ENCODE measurements at places on chromosomes 3 and 15.

DNA sequence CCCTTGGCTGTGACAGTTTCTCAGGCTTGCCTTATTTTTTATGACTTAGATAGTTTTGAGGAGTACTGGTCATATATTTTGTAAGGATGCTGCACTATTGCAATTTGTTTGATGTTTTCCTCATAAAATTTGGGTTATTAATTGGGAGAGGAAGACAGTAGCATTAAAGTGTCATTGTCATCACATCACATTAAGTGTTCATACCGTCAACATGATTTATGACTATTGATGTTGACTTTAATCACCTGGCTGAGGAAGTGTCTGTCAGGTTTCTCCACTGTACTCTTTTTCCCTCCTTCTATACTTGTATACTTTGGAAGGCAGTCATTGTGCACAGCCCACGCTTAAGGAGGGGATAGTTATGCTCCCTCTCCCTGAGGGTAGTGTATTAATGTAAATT lies 26.9 kb downstream of the TRIM69 start:
- no peak for DNase-seq

DNA sequence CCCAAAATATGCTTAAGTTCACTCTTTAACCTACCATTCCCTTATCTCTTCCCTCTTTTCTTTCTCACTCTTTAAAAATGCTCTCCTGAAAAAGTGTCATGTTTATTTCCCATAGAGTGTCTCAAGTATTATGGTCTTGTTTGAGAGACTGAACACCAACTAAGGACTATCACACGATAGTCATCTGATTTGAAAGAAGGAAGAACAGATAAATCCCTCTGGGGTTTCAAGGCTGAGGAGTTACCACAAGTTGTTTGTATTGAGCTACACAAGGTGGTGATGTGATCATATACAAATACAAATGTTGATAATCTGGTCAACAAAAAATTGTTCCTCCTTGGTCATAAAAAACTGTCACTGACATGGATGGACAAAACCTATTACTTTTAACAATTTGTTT lies 13.8 kb downstream of the MEIS2 start:
- no peak for DNase-seq

- DNase-seq = no peak
Observed at GRCh38 chr15:77819851-77820728, 187.4 kb upstream of the LINGO1 start.

- DNase-seq = no peak
Observed at GRCh38 chr3:116474032-116474780, 28.9 kb upstream of the LSAMP start.

GRCh38 chr3:35296533-35296932 lies 342.8 kb upstream of the ARPP21 start:
- no peak for DNase-seq

DNA sequence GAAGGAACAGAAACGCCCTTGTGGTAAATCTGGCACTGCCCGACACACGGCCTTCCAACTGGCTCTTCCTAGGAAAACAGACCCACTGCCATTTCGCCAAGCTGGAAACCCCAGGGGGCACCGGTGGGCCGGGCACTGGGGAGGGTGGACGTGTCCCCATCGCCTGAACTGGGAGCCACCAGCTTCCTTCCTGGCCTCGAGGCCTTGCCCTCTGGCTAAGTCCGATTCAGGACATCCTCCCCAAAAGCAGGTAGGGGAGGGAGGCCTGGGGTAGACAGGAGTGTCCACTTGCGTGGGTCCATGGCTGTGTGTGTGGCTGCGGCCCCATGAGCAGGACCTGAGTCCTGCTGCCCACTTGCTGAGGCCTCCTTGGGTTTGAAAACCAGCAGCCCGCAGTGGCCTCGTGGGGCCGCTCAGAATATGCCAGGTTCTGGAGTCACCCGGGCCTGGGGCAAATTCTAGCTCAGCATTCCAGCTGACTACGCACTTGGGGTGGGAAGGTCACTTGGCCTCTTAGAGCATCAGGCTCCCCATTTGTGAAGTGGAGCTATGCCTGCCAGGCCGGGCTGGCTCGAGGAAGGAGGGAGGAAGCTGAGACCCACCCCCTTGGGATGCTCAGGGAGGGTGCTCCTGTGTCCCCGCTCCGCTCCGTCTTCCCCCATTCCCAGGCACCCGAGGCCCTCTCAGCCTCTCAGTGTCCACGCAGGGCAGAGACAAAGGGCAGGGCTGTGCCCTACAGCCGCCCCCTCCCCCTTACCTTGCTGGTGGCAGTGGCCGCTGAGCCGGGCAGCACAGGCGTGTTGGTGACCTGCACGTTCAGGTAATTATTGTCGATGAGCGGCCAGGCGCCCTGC lies 37.5 kb downstream of the RGMA start:
- DNase-seq = no peak

- DNase-seq = no peak
Observed at GRCh38 chr3:36744763-36745162, 19.6 kb downstream of the DCLK3 start.

- no peak for DNase-seq
Observed at GRCh38 chr3:173615661-173616060, 218.1 kb downstream of the NLGN1 start.

- DNase-seq = no peak
Observed at GRCh38 chr3:144312702-144313101, 341.1 kb downstream of the DIPK2A start.

DNA sequence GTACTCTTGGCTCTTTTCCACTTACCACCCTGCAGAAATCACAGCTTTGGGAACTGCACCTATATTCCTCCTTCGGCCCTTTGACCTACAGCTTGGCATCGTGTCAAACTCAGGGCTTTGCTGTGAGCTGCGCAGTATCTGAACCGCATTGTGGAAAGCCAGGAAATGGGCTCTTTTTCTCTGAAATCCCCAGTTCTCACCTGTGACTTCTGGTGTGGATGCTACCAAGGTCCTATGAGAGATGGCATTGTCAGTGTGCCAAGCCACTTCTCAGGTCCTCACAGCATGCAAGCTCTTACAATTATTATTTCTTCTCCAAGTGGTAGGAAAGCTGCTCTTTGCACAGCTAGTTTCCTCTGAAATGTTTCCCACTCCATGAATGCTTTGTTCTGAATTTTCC lies 450.6 kb upstream of the TBL1XR1 start:
- DNase-seq = no peak
